ENCODE measurements at places on chromosomes 2 and 18.

GRCh38 chr2:239940861-239941570, 84.1 kb downstream of the NDUFA10 start:
- no peak for DNase-seq

DNA sequence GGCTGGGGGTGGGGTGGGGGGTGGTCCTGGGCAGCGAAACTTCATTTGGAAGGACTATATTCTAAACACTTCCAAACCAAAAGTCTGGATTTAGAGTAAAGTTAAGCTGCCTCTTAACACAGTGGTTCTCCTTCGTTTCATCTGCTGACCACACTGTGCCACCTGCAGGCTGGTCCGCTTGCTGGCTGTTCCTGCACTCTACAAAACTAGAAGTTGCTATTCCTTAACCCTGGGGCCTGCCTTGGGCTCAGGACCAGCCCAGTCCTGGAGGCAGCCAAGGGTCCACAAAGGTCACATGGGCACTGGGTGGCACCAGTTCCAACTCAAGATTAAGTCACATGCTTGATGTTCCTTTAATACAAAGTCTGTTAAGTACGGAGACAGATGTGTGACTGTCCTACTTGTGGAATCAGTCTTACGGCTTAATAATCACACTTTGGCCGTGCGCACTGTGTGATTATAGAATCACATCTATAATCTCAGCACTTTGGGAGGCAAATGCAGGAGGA, 195.4 kb downstream of the FAM210A start:
- no peak for DNase-seq

DNA sequence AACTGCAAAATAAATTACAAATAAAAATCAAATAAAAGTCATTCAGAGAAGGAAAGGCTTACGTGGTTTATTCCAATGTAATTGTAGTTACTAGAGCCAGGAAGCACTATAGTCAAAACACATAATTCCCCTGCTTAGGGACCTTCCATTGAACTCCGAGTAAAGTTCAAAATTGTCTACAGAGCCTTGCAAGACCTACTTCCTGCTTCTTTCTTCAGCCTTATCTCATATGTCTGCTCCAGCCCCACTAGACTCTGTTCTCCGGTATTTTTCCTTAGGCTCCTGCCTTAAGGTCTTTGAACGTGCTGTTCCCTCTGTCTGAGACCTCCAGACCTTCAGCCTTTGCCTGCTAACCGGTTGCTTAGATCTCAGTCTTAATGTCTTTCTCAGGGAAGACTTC, 104.3 kb downstream of the ARL6IP6 start:
- no peak for DNase-seq

DNA sequence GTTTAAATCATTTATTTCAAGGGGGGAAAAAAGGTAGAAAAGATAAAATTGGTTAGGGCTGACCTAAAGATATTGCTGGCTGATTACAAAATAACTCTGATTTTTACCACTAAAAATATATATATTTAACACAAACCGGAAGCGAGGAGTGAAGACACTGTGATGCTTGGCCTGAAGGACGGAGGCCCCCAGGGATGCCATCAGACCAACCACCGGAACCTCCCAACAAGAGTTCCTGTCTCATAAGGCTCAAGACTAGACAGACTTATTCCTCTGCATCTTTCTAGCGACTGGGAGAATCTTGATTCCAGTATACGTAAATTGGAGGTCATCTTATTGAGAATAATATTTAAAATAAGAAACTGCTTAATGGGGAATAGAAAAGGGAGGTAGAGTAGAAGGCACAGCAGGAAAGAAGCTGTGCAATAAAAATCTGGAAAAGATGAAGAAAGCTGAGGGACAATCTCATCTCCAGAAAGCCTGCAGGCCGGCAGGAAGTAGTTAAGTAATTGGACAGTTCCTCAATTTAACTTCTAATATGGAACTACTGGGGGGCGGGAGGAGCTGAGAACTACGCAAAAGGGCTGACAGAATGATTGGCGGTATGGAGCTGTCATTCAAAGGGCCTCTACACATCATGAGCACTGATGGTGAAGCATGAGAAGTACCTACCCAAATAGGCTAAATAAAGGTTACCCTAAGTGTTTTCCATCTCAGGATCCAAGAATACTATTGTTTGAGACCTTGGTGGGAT, 91.1 kb downstream of the DTNB start:
- DNase-seq: no peak

- no peak for DNase-seq
Observed at GRCh38 chr18:820591-821165, 8.6 kb upstream of the YES1 start.

GRCh38 chr2:102116630-102117471, 25.7 kb upstream of the IL1R1 start:
- DNase-seq: no peak

DNA sequence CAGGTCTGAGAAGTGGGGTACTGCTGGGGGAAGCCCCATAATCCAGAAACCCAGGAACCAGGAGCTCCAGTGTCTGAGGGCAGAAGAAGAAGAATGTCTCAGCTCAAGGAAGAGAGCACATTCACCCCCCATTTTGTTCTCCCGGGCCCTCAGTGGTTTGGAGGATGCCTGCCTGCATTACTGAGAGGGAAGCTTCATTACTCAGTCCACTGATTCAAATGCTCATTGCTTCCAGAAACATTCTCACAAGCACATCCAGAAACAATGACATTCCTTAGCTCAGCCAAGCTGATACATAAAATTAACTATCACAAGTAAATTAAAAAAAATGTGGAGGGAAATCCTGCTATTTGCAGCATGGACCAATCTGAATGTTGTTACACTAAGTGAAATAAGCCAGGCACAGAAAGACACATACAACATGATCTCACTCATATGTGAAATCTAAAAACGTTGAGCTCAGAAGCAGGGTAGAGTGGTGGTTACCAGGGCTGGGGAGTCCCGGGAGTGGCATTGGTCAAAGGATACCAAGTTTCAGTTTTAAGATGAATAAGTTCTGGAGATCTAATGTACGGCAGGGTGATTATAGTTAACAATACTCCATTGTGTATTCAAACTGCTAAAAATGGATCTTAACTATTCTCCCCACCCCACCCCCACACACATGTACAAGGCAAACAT, 459.3 kb downstream of the GALR1 start:
- DNase-seq: no peak

DNA sequence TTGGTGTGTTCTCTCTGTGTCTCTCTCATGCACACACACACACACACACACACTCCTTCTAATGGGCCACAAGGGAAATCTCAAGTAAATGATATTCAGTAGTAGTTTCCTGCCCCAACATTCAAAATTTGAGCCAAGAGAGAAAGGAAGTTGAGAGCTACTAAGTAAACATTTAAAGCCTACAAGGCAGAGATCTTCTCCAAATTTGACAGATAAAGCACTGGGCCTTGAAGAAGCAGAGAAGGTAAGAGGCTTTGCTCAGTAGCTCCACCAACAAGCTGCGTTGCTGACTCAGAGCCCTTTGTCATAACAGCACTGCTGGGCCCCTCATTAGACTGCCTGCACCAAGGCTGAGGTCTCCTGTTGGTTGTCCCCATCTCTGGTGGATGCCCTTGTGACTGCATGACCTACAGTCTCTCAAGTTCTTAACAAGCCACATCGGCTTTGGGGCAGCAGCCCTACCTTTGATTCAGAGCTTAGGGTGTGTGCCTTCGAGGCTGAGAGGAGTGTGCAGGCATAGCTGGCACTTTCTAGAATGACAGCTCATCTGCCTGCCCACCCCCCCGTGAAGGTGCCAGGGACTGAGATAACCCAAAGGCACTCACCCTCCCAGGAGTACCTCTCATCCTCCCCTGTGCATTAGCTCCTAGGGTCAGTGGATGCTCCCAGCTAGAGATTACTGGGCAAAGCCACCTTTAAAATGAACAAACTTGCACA, 32.3 kb upstream of the NEB start:
- no peak for DNase-seq

All from activated CD8-positive, alpha-beta memory T cell treated with anti-CD3 and anti-CD28 coated beads for 1 hour (primary cell).